ENCODE measurements at places on chromosomes 16 and 17. TPM values are rescaled to one million over a fixed set of nuclear protein-coding genes. Genes with fewer than 3 reads are reported as not detected.

NLRC3 gene
- total RNA-seq: 21.3 TPM

SGCA gene
- 0.31 TPM for total RNA-seq

SLC4A1 gene
- not detected for total RNA-seq

AARSD1 gene
- 99.1 TPM for total RNA-seq

SDR42E2 gene
- not detected for total RNA-seq

HLF gene
- 0.81 TPM for total RNA-seq

TPSG1 gene
- total RNA-seq: not detected

DNA sequence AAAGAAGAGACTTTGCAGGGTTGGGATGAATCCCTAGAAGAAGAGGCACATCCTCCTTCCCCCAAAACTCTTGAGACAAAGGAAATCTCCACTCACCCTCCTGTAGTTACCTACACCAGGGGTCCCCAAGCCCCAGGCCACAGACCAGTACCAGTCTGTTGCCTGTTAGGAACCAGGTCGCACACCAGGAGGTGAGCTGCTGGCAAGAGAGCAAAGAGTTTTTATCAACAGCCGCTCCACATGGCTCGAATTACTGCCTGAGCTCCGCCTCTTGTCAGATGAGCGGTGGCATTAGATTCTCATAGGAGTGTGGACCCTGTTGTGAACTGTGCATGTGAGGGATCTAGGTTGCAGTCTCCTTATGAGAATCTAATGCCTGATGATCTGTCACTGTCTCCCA, 98.9 kb downstream of the CCT6B start:
- no peak overlapping the region for H3K27ac ChIP-seq
- H3K27me3 ChIP-seq: no peaks in the 10 kb centered on the region
- H3K4me3 ChIP-seq: no peak overlapping the region
- DNase-seq: no peak
- no peaks in the 10 kb centered on the region for H3K4me1 ChIP-seq

DNA sequence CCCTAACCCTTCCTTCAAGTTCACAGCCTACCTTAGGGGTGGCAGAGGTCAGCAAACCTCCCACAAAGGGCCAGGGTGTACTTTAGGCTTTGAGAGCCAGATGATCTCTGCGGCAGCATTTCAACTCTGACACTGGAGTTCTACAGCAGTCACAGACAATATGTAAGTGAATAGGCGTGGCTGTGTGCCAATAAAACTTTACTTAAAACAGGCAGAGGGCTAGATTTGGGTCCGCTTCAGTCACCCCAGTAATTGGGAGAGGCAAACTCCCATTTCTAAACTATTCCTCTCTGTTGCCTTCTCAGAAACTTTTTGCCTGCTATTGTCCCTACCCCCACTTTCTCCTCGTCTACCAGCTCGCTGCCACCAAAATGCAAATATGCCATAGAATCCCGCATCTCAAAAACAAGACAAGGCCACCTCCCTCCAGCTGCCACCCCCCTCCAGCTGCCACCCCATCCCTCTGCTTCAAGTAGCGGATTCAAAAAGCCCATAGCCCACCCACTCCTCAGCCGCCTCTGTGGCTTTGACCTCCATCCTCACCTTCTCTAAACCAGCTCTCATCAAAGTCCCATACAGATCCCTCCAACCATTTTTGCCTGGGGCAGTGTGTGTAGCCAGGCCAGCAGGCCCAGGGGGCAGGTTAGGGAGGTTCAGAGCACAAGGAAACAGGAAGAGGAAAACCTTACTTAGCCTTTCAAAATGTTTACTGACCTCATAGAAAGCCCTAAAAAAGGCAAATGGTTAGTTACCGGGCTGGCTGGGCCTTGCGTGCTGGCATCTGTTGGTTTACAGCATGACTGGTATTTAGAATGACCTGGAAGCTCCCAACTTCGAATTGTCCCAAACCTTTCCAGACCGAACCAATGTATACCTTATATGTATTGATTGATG, 19.9 kb upstream of the DNAH17 start:
- H3K4me3 ChIP-seq: no peak overlapping the region
- peaks cover 3% of the 10 kb centered on the region for H3K4me1 ChIP-seq
- no peaks in the 10 kb centered on the region for H3K36me3 ChIP-seq

DNA sequence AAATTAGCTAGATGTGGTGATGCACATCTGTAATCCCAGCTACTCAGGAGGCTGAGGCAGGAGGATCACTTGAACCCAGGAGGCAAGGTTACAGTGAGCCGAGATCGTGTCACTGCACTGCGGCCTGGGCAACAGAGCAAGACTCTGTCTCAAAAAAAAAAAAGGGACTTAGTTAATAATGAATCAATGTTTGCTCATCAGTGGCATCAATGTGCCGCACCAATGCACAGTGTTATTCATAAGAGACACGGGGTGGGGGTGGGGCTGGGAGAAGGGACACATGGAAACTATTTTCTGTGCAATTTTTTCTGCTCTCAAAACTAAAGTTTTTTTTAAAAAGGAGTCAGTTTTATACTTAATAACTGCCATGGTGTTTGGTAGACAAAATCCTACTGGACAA, 6.8 kb upstream of the ATP2C2 start:
- H3K4me3 ChIP-seq: no peak overlapping the region
- no peak overlapping the region for H3K27ac ChIP-seq
- peaks cover 7% of the 10 kb centered on the region for H3K4me1 ChIP-seq
- H3K36me3 ChIP-seq: no peaks in the 10 kb centered on the region

DNA sequence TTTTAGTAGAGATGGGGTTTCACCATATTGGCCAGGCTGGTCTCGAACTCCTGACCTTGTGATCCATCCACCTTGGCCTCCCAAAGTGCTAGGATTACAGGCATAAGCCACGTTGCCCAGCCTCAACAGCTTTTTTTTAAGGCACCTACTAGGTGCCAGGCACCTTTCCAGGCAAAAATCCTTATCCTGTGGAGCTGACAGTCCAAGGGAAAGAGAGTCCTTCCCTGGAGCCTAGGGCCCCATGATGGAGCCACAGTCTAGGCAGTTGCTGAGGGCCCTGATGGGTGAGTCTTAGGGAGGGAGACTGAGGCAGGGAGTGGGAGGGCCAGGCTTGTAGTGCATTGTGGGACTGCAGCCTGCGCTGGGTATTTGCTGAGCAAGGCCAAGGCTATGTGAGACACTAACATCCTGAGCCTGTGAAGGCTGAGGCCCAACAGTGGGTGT, 79.6 kb upstream of the TOB1 start:
- H3K4me3 ChIP-seq: no peak overlapping the region
- no peak for DNase-seq

GRCh38 chr17:62790564-62790986, 17.5 kb downstream of the MARCHF10 start:
- H3K4me1 ChIP-seq: no peaks in the 10 kb centered on the region
- H3K36me3 ChIP-seq: no peaks in the 10 kb centered on the region
- DNase-seq: no peak
- no peaks in the 10 kb centered on the region for H3K27me3 ChIP-seq

- no peaks in the 10 kb centered on the region for H3K36me3 ChIP-seq
- H3K4me1 ChIP-seq: peaks cover 9% of the 10 kb centered on the region
- no peak for DNase-seq
- H3K27ac ChIP-seq: no peak overlapping the region
- H3K27me3 ChIP-seq: no peaks in the 10 kb centered on the region
Measured at GRCh38 chr17:68033636-68034451, 1.7 kb upstream of the KPNA2 start.

DNA sequence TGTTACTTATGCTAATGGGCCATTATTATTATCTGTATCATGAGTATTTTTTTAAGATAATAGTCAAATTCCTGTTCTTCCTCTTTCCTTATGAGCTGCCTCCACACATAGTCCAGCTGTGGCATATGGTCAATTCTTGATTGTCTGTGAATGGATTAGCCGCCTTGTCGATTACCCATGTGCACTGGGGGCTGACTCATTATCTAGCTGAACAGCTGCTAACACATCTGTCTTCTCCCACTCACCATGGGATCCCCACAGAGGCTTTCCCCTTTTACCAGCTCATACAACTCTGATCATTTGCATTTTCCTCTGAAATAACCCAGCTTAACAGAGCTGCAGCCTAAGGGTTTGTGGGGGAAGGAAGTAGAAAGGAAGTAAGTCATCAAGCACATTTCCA, 915.0 kb downstream of the CDH11 start:
- no peak for DNase-seq
- no peaks in the 10 kb centered on the region for H3K36me3 ChIP-seq
- H3K27ac ChIP-seq: no peak overlapping the region
- no peak overlapping the region for H3K4me3 ChIP-seq

GRCh38 chr17:78940258-78940657, 15.1 kb upstream of the TIMP2 start:
- DNase-seq: no peak
- no peak overlapping the region for H3K27ac ChIP-seq
- no peaks in the 10 kb centered on the region for H3K36me3 ChIP-seq
- H3K4me1 ChIP-seq: no peaks in the 10 kb centered on the region

DNA sequence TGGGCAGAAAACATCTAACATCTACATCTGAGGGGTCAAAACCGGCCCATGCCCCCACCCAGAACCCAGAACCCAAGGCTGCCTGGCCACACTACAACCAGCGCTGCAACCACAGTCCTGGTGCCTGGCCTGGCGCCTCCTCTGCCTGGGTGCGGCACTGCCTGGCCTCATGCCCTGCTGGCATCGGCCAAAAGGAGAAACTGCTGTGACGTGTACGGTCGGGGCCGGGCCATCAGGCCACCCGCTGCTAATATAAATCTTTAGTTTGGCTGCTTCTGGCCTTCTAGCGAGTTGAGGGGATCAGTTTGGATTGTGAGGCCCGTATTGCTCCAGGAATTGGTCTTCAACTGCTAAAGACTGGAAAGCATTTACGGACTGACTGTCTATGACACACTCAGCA, 22.8 kb downstream of the TMEM204 start:
- no peak overlapping the region for H3K4me3 ChIP-seq
- H3K27me3 ChIP-seq: no peaks in the 10 kb centered on the region
- no peak overlapping the region for H3K27ac ChIP-seq
- DNase-seq: no peak
- peaks cover 25% of the 10 kb centered on the region for H3K4me1 ChIP-seq

- peak within 1 kb of the TSS; percentile 27 for H3K27ac ChIP-seq
- H3K36me3 ChIP-seq: no peaks in the 10 kb centered on the region
- no peaks in the 10 kb centered on the region for H3K4me1 ChIP-seq
- no peaks in the 10 kb centered on the region for H3K27me3 ChIP-seq
- no peak within 1 kb of the TSS for H3K4me3 ChIP-seq
- DNase-seq: no peak
Measured at GRCh38 chr17:68955181-68955841, at the start of gene ABCA8. TSS of gene ABCA8 (minus strand) at chr17:68955392. CDS start at chr17:68942034, 13,358 bp downstream.

- H3K4me1 ChIP-seq: peaks cover 10% of the 10 kb centered on the region
- DNase-seq: no peak
- peak overlapping the region; percentile 58 for H3K27ac ChIP-seq
- no peaks in the 10 kb centered on the region for H3K36me3 ChIP-seq
- H3K27me3 ChIP-seq: no peaks in the 10 kb centered on the region
Measured at GRCh38 chr16:53129281-53130158, 74.7 kb downstream of the CHD9 start.

DNA sequence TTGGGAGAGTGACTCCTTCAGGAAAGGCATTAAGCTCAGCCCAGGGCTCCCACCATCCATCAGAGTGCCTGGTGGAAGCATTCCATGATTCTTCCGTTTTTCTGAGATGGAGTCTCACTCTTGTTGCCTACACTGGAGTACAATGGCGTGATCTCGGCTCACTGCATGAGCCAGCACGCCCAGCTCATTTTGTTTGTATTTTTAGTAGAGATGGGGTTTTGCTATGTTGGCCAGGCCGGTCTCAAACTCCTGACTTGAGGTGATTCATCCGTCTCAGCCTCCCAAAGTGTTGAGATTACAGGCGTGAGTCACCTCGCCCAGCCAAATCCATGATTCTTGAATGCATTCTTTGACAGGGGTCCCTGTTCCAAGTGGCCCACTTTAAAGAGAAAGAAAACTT, 23.1 kb downstream of the MIS12 start:
- no peak overlapping the region for H3K27ac ChIP-seq
- H3K36me3 ChIP-seq: peaks cover 8% of the 10 kb centered on the region
- H3K4me1 ChIP-seq: peaks cover 30% of the 10 kb centered on the region
- no peak for DNase-seq
- H3K27me3 ChIP-seq: no peaks in the 10 kb centered on the region

GRCh38 chr16:88649195-88649923, 1.5 kb downstream of the CYBA start:
- peaks cover 5% of the 10 kb centered on the region for H3K36me3 ChIP-seq
- H3K27me3 ChIP-seq: no peaks in the 10 kb centered on the region
- peak overlapping the region; percentile 95 for H3K27ac ChIP-seq
- no peak for DNase-seq

DNA sequence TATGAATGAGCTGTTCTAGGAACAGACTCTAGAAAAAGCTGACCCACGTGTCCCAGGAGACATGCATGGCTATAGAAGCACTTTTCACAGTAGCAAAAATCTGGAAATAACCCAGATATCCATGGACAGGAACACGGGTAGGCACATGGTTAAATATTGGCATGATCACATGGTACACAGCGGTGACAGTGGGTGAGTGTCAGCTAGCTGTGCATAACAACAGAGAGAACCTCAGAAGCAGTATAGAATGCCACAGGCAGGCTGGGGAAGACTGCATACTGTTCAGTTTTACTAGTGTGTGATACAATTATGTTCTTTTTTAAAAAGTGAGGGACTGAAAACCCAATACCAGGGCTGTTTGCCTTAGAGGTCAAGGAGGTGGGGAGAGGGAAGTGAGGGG, 31.4 kb downstream of the EPN2 start:
- H3K4me3 ChIP-seq: no peak overlapping the region
- no peak overlapping the region for H3K27ac ChIP-seq
- no peak for DNase-seq
- no peaks in the 10 kb centered on the region for H3K4me1 ChIP-seq

DNA sequence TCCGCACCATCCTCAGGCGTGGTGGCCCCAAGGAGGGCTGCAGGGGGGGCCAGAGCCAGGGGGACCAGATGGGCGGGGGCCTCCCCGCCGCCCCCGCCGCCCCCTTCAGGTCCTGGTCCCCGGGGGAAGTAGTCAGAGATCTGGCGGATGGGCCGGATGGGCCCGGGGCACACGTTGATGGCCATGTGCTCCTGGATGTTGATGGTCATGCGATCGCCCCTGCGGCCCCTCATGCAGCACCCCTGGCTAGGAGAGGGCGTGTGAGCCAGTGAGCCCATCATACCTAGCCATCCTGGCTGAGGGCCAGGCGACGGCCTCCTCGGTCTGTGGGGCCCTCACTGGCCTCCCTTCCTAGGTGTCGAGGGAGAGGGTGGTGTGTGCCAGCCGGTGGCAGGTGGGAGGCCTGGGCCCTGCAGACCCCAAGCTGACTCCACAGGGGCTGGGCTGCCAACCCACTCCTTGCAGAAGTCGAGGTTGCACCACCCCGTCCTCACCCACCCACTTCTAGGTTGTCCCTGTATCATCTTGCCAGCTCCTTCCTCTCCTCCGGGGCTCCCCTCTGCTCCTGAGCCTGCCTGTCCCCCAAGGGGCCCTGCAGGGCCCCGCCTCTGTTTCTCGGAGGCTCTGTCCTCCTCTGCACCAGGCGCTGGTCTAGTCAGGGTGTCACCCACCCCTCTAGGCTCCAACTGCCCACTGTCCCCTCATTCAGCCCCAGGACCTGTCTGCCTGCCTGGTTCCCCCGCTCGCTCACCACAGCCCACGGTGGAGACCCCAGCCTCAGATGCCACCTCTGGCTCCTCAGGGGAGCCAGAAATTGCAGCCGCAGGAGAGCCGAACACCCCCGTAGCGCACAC, 610 bp downstream of the DOC2A start:
- H3K36me3 ChIP-seq: no peaks in the 10 kb centered on the region
- H3K4me3 ChIP-seq: peak overlapping the region; percentile 39
- no peak for DNase-seq
- H3K27me3 ChIP-seq: peaks cover 7% of the 10 kb centered on the region
- H3K27ac ChIP-seq: no peak overlapping the region
- peaks cover 6% of the 10 kb centered on the region for H3K4me1 ChIP-seq

- no peaks in the 10 kb centered on the region for H3K36me3 ChIP-seq
- no peaks in the 10 kb centered on the region for H3K27me3 ChIP-seq
- H3K4me3 ChIP-seq: no peak overlapping the region
- peaks cover 31% of the 10 kb centered on the region for H3K4me1 ChIP-seq
- H3K27ac ChIP-seq: no peak overlapping the region
Measured at GRCh38 chr17:35222452-35222851, 20.4 kb upstream of the SLFN5 start.
